Kidney capillary endothelial cell (primary cell): ENCODE measurements at places on chromosomes 6 and 20.

GRCh38 chr6:10373642-10374359, 41.1 kb downstream of the TFAP2A start:
- no peak for DNase-seq

- no peak for DNase-seq
These were observed 70.8 kb downstream of the PTPN1 start for GRCh38 chr20:50580842-50581544.

GRCh38 chr6:99612551-99613408, 6.1 kb downstream of the PRDM13 start:
- no peak for DNase-seq

DNA sequence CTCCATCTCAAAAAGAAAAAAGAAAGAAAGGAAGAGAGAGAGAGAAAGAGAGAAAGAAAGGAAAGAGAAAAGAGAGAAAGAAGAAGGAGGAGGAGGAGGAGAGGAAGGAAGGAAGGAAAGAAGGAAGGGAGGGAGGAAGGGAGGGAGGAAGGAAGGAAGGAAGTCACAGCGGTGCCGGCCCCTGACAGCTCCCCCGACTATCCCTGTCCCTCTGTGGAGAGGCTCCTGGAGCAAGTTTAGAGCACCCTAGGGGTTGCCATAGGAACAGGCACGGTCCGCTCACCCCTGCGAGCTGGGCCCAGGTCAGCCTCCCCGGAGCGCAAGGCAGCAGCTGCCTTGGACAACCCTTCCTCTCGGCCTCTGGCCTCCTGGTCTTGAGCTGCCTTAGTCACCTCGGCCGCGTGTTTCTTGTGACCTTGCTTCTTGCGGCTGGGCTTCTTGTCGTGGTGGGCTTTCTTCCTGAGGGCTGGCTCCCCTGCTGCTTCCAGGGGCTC, 6.8 kb downstream of the BNIP5 start:
- DNase-seq, result no peak

- DNase-seq, result no peak
These were observed 43.1 kb downstream of the JPH2 start for GRCh38 chr20:44143936-44144335.

DNA sequence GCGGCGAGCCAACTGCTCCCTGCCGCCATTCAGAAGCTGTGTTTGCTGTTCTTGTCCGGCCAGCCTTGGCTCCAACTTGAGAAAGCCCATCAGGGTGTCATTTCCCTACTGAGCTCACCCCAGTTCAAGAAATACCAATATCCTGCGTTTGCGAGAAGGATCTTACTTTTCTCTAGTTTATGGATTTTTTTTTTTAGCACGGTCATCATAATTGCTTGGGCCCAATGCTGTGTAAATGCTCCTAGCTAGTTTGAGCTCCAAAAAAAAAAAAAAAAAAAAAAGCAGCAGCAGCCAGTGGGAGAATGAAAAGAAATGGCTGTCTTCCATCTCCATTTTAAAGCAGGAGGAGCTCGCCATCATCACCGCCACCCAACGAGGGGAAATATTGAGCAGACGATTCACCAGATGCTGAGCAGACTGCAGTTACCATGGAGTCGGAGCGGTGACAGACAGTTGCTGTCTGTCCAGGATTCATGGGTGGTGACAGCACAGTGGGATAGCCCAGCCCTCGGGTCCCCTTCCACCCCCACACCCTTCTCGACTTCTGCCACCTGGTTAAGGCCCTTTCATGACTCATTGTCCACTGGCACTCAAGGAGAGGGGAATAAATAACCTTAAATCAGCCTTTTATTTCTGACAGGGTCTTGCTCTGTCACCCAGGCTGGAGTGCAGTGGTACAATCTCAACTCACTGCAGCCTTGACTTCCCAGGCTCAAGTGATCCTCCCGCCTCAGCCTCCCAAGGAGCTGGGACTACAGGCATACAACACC, 132.4 kb upstream of the SNX9 start:
- DNase-seq, result no peak

GRCh38 chr20:51802170-51802751, at the start of gene SALL4:
TSS of gene SALL4 (minus strand) at chr20:51802521. CDS start at chr20:51802408, 113 bp downstream.
- no peak for DNase-seq

- DNase-seq, result no peak
These were observed 3.9 kb downstream of the PRDM1 start for GRCh38 chr6:106090001-106090400.

GRCh38 chr20:50431066-50431450, 79.1 kb upstream of the PTPN1 start:
- no peak for DNase-seq

DNA sequence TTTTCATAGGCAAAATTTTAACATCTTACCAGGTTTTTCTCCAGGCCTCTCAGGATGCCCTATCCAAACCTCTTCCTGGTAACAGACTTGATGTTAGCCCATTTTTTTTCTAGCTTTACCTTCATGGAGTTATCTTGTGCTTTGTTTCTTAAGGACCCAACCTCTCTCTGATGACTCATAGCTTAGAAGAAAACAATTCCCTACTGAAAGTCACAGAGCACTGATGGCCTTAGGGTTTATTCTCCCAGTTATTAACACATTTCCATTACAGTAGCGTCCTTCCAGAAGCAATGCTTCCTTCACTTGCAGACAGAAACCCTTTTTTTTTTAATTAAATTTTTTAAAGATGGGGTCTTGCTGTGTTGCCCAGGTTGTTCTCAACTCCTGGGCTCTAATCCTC, 79.4 kb downstream of the IYD start:
- DNase-seq, result no peak

GRCh38 chr20:61832181-61832580, 233.5 kb downstream of the TAF4 start:
- no peak for DNase-seq

DNA sequence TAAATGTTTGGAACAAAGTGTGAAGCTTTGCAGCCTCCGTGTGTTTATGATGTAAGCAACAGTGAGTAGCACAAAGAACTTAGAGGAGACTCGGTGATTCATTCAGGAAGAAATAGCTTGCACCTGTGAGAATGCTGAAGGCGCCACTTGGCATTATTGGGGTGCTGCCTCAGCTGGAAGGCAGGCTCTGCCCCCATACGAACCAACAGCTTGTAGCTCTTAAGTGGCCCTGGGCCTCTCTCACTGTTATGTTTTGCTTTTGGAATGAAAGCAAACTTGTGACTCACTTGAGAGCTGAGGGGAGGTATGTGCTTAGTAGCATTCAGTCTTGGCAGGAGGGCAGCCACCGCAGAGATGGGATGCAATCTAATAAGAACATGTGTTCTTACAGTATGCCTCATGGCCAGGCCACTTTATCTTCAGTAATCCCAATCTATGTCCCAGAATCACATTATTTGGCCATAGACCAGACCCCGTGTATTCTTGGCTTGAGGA, 310.7 kb downstream of the EYA4 start:
- DNase-seq, result no peak

DNA sequence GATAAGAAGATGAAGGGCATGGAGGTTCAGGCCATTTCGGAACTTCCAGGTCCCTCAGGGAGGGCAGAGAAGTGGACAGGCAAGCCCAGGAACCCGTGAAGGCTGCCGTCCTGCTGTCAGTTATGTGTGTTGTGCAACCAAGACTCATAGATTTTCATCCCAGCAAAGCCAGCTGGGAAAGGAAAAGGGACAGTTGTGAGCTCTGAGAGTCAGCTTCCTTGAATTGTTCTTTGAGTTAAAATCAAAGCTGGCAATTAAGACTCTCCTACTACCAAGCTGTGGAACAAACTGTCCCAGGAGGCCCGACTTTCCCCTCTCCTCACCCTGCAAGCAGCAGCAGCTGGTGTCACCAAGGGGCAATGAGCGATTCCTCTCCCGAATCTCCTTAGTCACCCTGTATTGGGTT, 46.3 kb upstream of the IYD start:
- no peak for DNase-seq

DNA sequence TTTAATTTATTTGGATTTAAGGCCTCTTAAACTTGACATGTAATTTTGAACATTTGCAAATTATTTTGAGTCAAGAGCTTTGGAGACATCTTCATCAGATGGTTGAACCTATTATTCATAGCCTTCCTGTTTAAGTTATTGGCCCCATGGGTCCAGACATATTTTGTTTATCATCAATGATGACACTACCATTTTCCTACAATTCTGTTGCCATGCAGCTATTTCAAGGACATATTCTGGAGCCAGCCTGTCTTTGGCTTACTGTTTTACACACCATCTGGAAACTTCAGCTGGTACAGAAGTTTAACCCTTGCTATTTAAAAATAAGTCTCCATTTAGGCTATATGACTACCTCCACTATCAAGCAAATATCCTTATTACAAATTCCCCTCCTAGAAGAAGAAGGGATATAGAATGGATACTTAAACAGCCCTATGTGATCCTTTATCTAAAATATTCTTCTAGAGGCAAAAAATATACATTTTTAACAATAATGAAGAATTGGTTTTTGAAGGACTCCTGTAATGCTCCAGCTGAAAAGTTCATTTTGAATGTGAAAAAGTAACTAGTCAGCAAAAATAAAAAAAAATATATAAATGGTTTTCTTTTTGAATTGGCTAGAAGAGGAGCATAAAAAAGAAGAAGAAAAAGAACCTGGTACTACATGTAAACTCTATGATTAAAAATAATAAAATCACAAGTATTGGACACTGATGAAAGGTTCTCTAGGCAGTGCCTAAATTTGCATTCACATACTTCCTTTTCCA, 544.0 kb upstream of the HS3ST5 start:
- DNase-seq, result no peak
